ENCODE measurements at places on chromosomes 2 and 18.
A peak's percentile ranks its signal among the peaks of the same experiment; 100 is the strongest.

DNA sequence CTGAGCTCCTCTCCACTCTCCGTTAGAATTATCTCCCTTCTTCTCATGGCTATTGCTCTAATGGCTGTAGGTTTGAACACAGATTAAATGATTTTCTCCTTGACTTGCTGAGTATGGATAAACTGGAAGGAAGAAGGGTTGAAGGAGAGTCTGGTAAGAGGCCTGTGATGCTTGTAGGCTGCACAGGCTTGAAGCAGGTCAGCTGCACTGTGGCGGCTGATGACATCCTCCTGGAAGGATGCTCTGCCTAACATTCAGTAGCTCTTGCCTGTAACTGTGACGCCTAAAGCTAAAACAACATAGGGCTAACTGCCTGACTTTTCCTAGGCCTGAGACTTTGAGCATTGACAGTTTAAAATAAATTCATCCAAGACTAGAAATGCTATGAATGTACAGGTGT is 166.3 kb downstream of the MREG start:
- DNase-seq: no peak

GRCh38 chr2:133780099-133780996 is 212.1 kb upstream of the NCKAP5 start:
- peak; percentile 22 for DNase-seq

- DNase-seq: peak; percentile 12
Observed at GRCh38 chr18:48740851-48741485, 202.1 kb downstream of the CTIF start.

- no peak for DNase-seq
Observed at GRCh38 chr2:200447139-200447855, 62.6 kb downstream of the KCTD18 start.

DNA sequence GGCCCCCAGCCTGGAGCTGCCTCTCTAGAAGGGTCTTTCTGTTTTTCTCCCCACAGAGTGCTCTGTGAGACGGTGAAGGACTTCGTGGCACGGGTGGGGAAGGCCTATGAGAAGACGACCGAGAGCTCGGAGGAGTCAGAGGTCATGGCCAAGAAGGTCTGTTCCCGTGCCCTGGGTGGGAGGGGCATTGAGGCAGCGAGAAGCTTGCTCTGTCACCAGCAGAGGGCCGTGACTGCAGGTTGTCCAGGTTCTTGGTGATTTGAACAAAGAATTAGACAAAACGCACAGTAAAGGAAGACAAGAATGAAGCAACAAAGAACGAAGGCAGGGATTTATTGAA is 93.9 kb downstream of the DGKD start:
- DNase-seq: no peak

DNA sequence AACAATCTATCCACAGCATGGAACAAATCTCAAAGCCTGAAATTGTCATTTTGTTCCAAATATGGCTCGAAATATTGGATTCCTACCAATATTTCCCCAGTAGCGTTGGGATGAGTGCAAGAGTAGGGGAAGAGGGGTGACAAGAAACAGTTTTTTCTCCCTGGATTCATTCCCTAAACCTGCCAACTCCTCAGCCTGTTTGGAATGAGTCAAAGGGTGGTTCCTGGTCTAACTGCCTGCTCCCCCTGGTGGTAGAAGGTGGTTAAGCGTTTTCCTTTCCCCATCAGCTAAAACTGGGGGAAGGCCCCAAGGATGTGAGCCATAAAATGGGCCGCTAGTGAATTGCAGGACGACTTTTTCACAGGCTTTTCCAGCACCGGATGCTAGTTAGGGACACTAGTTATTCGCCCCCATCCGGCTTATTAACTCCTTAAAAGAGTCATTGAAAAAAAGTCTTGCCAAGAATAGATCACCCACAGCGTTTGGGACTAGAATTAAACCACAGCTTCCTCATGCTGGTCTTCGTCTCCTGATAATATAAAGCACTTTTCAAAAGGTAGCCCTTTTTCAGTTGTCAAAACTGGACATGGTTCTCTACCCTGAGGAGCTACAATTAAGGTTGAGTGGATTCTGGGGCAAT is 72.5 kb downstream of the DHRS9 start:
- peak; percentile 46 for DNase-seq

GRCh38 chr2:167212014-167212648 is 323.9 kb downstream of the XIRP2 start:
- DNase-seq: peak; percentile 60

DNA sequence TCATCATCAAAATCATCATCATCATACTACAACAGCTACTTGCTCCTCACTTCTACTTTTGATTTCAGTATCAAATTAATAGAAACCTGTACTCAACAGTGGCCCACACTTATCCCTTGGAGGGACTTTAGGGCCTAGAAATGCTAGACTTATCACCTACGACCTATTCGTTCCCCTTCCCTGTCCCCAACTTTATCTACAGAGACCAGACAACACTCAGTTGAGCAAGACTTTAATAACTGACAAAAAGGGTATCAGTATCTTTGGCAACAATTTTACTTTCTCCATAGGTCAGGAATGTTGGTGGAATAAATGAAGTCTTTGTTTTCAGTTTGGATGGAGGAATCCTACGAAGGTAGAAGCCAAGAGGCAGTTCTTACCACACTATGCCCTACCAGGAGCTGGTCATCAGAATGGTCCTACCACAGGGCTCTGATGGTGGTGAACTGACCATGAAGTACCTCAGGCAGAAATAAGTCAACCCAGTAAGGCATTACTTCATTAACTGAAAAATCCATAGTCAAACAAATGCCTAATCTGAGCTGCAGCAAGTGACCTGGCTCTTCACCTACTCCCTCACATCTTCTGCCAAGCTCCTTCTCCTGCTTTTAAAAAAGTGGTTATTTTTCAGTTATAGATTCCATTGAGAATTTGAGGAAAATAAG is 26.6 kb downstream of the MBD2 start:
- DNase-seq: no peak

DNA sequence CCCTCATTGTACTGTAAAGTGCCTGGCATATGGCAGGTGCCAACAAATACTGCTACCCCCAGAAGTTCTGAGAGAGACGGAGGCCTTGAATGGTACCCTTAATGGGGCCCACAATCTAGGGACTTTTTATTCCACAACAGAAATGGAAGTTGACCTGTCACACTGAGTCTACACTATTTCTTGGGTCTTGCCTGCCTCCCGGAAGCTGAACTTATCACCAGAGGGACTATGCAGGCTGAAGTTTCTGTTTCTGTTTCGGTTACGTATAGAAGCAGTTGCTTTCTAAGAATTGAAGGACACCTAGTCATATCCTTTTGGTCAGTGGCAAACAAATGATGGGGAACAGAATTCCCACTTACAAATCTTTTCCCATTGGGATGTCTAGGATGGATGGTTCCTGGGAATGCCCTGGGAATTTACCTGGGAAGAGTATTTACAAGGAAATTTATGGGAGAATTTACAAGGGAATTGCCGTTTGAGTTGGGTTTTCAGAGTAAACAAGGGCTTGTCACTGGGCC is 74.2 kb downstream of the HS1BP3 start:
- DNase-seq: peak; percentile 27

GRCh38 chr2:237389831-237390230 is 24.1 kb downstream of the COL6A3 start:
- DNase-seq: no peak

GRCh38 chr2:238484522-238485452 is 58.1 kb downstream of the ASB1 start:
- DNase-seq: no peak

DNA sequence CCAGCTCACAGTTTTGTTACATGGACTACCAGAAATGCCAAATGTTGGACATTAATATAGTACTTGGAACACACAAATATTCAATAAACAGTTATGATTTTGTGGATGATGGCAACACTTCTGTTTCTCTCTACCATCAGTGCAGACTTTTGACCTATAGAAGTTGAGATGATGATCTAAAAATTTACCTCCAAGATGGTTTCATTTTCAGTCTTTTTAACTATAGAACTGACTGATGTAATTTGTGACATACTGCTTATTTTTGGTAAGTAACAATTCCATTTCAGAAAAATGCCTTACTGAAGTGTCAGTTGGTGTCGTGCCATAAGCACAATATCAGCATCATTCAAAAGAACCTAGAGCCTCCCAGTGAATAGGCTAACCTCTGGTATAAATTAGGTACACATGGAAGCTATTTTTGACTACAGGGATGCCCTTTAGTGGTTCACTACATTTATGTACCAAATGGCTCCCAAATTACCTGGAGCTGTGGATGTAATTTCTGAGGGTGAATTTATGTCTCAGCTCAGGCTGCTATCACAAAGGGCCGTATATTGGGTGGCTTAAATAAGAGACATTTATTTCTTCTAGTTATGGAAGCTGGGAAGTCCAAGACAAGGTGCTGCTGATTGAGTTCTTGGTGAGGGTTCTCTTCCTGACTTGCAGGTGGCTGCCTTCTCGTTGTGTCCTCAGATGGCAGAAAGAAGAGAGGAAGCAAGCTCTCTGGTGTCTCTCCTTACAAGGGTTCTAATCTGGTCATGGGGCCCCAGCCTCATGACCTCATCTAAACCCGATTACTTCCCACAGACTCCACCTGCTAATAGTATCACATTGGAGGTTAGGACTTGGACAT is 66.5 kb downstream of the ALPK2 start:
- no peak for DNase-seq

GRCh38 chr2:237306083-237306786 is 107.7 kb downstream of the COL6A3 start:
- DNase-seq: no peak

DNA sequence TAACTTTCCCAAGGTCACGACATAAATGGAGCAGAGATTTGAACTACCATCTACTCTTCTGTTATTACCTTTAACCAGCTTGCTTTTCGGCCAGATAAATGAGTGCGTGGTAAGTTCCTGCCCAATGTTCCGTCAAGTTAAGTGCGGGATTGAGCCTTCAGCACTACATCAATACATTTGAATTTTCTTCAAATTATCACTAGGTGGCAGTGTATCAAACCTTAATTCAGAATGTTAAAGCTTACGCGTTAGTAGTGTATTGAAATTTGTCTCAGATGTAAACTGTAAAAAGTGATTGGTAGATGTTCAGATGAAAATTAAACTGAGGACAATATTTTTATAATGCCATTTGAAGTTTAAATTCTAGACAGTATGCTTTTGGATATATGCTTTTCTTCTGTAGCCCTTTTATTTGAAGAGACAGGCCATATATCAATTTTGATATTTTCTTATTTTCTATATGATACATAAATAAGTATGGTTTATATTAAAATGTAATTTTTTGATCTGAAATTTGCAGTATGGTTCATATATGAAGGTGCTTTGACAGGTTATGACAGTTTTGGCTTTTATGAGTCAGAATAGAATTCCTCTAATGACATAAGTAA is 681.3 kb downstream of the ADCYAP1 start:
- peak; percentile 61 for DNase-seq

GRCh38 chr2:61218817-61219170 is 56.8 kb downstream of the C2orf74 start:
- no peak for DNase-seq

- no peak for DNase-seq
Observed at GRCh38 chr2:4551691-4552474, 848.5 kb downstream of the DCDC2C start.

GRCh38 chr2:220212296-220213080 is 585.1 kb downstream of the SLC4A3 start:
- DNase-seq: no peak

DNA sequence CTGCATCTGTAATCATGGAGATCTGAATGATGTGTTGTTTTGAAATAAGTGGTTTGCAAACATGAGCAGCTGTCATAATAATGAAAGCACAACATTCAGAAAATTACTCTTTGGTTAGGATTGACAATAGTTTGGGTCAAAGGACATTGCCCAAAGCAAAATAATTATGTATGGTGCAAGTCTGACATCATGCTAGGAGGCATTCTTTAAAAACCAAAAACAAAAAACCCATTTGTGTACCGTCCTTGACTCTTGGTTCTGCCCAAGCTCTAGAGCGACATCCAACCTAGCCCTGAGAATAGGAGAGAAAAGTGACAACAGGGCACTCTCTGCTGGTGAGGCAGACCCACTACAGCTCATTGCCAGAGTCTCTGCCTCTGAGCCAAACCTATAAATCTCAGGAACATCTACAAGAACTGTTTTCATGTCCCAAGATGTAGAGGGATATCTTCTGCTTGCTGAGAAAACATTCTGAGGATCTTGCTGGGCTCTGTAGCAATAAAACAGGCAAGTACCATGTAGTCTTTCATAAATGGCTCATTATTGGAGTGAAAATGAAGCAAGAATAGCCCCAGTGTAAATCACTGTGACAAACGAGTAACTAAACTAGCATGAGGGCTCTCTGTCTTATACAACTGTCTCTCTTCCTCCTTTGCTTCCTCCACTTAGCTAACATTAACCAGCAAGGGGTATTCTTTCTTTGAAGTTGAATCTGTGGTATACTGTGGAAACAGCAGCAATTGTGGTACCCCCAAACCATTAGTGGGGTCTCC is 266.8 kb upstream of the CXCR4 start:
- DNase-seq: peak; percentile 71

GRCh38 chr2:70199320-70199864 is 8.6 kb upstream of the C2orf42 start:
- DNase-seq: no peak

GRCh38 chr18:29307231-29307630 is 1130.3 kb upstream of the CDH2 start:
- DNase-seq: no peak

GRCh38 chr2:120869730-120870466 is 134.2 kb downstream of the GLI2 start:
- no peak for DNase-seq

All from inflammatory macrophage (primary cell).